ENCODE measurements at places on chromosomes 12 and 14.

DNA sequence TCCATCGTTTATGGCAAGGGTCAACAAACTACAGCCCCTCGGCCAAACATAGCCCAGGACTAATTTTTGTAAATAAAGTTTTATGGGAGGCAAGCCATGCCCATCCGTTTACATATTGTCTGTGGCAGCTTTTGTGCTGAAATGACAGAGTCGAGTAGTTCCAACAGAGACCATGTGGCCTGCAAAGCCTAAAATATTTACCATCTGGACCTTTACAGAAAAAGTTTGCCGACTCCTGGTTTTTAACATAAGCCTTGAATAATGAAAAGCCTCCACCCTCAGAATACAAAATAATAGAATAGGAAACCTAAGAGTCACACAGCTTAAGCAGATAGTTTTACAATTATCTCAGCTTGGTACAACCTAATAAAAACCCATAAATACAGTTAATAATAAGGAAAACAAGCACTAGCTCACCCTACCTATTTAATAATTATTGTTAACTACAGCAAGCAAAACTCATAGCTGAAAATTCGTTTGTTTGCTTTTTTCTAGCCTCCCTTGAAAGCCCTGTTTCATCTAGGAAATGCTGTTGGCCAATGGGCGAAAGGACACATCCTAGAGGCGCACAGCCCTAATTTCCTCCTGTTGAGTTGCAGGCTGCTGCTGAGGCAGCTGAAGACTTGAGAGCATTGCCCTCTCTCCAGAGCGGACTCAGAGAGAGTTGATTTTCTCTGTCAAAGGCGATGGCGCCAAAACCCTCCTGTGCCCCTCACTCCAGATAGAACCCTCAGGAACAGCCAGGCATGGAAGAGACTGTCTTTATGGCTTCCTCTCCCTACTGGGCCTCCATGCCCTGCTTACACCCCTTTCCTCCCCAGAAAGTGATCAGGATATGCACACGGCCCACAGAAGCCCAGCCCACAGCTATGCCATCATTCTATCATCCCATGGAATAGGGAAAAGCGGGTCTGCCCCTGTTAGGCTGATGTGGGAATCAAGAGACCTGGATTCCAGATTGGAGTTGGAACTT is 107.2 kb downstream of the DPF3 start:
- no peak for DNase-seq

- DNase-seq, result no peak
Measured at GRCh38 chr12:124745465-124745890, 118.2 kb downstream of the SCARB1 start.

- DNase-seq, result peak; percentile 89
Measured at GRCh38 chr12:103915306-103915705, 14.9 kb upstream of the HSP90B1 start.

DNA sequence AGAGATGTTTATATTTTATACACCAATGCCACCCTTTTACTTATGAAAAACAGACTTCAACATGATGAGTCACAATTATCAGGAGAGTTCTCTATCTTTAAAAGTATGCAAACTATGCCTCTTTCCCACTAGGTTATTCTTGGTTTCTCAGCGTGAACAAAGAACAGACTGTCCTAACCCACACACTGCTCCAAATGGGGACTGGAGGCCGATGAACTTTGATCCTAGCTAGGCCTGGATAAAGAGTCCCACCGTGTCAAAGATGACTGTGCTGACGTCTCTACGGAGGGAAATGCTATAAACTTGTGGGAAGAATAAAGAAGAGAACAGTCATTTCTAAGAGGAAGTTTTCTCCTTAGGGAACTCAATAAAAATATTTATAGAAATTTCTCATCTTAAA is 160.1 kb downstream of the EPS8 start:
- DNase-seq, result peak; percentile 47

GRCh38 chr14:98219638-98220037 is 1052.4 kb downstream of the BCL11B start:
- no peak for DNase-seq

DNA sequence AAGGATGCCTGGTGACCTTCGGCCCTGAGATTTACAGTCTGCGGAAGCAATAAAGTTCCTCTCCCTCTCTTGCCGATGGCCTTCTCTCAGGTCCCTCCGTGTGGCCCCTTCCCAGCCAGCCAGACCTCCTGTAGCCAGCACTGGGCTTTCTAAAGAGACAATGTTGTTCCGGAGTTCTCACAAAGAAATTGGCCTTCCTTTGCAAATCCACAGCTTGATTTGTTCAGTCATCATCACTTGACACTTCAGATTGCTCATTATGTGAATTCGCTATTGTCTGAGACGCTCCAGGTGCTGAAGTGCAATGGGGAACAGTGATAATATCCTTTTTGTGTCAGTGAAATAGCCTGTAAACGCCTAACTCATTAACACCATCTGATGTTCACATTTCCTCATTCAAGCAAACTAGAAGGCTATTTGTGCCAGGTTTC is 43.7 kb upstream of the GPHB5 start:
- no peak for DNase-seq

DNA sequence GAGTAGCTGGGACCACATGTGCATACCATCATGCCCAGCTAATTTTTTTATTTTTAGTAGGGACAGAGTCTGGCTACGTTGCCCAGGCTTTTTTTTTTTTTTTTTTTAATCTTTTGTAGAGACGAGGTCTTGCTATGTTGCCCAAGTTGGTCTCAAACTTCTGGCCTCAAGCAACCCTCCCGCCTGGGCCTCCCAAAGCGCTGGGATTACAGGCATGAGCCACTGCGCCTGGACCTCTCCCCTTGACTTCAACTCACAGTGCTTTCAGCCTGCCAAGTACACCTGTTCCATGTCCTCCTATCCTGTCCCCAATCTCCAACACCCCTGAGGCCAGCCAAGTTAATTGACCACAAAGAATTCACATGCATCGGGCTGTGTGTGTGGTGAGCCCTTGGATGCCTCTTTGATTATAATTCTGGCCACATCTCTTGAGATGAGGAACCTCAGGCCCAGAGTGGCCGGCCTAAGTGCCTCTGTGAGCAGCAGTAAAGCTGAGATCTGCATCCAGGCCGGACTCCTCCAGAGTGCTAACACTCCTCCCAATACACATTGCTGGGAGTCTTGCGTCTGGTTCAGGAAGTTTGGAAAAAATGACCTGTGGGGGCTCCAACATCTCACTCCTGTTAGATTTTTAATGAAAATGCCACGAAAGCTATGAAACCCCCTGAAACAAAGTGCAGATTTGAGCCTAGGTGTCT is 6.8 kb downstream of the RAB35 start:
- DNase-seq, result no peak

Data from tongue (tissue), 3 donors.